ENCODE measurements at places on chromosomes 2 and 18.
A peak's percentile ranks its signal among the peaks of the same experiment; 100 is the strongest.

DNA sequence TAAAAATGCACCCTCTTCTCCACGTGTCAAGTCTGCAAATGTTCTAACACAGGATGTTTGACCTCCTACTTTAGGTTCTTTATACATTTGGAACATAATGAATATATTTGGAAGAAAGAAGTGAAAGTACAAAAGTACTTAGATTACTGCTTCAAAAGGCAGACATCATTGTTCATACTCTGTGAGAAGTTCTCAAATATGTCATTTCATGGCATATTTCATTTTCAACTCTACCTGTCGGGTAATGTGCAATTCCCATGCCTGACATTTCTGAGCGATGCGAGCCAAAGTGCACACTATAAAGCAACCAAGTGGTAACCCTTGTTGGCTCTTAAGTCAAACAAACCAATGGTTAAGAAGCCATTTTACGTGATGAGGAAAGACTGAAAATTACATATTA is 7.0 kb downstream of the BUB1 start:
- DNase-seq: no peak

DNA sequence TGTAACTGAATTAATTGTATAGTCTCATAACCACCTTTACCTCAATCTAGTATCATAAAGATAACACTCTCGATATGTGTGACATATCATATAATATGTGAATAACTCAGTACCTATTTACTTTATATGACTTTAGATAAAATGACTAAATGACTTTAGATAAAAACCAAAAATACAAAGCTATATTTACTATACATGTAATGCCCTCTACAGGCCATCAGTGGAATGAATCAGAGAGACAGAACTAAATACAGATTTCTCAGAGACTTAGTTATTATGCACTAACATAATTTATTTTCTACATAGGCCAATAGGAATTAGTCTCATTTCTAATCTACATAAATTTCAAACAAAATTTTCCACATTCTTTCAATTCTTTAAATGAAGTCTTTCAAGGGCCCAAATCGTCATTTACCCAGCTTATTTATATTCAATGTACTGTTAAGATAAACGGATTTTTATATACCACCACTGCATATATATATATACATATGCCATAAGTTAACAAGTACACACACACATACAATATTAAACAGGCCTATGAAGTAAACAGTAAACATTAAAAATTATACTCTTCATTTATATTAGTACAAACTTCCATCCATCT is 219.9 kb downstream of the EXOC6B start:
- DNase-seq: peak; percentile 1

- DNase-seq: no peak
Observed at GRCh38 chr2:68901561-68901960, 30.4 kb upstream of the BMP10 start.

DNA sequence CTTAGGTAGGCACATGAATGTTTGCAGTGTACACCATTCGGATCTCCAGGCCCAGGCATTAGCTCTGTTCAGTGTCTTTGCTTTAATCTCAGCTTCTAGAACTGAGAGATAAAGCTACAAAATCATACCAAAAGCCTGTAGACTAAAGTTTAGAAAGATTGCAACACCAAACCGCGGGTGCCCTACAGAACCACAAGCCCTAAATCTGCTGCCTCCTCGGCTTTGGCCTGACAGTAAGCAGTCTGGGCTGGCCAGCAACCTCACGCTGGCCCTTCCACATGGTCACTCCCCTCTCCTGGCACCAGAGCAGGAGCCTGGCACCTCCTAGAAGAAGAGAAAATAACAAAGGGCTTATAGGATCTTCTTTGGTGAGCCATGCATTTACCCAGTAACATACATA is 8.9 kb upstream of the OSR1 start:
- DNase-seq: no peak

- no peak for DNase-seq
Observed at GRCh38 chr2:65557616-65558573, 125.5 kb upstream of the SPRED2 start.

DNA sequence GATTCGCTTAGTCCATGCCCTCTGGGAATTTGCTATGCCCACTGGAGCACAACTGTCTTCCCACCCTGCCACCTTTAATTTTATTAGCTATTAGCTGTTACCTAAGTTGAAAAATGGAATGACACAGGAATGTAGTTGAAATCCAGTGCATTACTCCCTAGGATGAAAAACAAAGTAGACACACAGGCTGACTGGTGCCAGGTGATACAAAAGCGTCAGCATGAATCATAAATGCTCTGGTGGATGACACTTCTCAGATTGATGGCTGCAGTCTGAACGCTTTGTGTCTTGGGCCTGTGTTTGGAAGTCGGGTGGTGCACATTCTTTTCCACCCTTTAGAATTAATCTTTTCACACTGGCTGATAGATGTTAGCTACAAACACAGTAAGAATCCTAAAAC is 802.0 kb downstream of the DCC start:
- no peak for DNase-seq

GRCh38 chr2:33444967-33445366 is 31.5 kb upstream of the RASGRP3 start:
- no peak for DNase-seq

Measured in activated CD4-positive, alpha-beta T cell treated with anti-CD3 and anti-CD28 coated beads, Interleukin-2, Interleukin-6, amounts not matched to agents 100 ng/mL and 50 ng/mL, durations not matched to agents 16 hours and 8 hours (primary cell).